Lower lobe of right lung (tissue), 2 donors: ENCODE measurements at places on chromosomes 2 and 18. TPM values are rescaled to one million over a fixed set of nuclear protein-coding genes. Genes with fewer than 3 reads are reported as not detected.

The TMEM37 gene
- total RNA-seq: 21.7 TPM

- DNase-seq: no peak
Observed at GRCh38 chr18:5951515-5952091, 56.3 kb upstream of the TMEM200C start.

The LIPG gene
- 3.7 TPM for total RNA-seq

DNA sequence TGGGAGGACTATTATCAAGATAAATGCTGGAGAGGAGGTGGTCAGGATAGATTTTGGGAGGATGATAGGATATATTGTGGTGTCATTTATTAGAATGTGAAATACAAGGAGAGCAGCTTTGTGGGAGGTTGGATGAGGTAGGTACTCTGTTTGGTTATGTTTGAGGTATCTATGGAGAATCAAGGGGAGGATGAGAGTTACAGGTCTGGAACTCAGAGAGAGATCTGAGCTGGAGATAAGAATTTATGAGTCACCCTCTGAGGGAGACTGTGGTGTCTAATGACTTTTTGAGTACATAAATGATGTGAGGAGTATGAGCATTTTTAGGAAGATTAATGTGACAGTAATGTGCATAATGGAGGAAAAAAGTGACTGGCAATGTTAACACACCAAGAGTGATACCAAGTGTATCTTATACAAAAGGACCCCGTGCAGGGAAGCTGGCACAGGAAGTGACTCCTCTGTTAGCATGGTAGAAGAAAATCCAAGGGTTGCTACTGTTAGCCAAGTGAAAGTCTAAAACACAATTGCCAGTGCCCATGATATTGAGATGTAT, 48.2 kb downstream of the CRIM1 start:
- no peak for DNase-seq

DNA sequence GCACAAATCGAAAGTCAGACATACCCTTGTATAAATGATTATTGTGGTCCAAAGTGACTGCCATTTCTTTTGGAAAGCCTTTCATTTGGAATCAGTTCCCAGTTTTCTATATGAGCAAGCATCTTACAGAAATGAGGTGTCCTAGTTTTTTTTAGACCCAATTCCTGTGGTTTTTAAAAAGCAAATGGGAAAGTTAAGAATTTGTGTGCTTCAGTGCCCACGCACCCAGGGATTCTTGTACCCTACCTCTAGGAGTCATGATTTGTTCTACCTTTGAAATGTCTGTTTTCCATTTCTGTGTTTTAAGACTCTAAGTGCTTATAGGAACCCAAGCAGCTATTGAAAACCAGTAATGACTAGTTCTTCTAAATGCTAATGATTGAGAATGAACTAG, 218.1 kb downstream of the CAMKMT start:
- no peak for DNase-seq

DNA sequence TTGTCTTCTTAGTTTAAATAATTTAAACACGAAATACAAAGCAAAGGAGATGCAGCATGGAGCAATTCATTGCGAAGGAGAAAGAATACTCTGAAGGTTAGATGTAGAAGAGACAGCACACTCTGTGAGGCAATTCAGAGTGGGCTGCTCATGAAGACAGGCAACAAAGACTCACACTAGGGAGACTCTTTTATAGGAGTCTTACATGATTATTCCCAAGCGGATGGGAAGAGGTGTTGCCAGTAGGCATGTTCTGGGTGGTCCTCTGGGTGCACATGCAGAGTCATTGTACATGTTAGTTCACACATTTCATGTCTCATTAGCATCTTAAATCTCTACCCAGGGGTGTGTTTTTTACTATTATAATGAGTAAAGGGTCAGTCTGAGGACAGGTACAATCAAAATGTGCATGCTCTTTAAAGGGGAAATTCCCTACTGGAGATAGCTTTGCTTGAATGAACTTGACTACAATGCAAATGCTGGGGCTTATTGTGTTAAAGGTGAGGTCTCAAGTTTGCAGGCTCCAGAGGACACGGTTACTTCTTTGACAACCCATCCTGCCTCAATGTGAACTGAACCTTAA, 275.5 kb downstream of the CDH19 start:
- DNase-seq: no peak

DNA sequence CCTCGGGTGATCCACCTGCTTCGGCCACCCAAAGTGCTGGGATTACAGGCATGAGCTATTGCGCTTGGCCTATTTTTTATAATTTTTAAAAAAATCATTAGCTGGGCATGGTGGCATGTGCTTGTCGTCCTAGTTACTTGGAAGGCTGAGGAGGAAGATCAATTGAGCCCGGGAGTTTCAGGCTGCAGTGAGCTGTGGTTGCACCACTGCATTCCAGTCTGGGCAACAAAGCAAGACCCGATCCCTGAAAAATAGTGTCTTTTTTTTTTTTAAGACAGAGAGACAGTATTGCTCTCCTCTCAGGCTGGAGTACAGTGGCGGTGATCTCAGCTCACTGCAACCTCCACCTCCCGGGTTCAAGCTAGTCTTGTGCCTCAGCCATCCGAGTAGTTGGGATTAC, 4.8 kb downstream of the SSB start:
- no peak for DNase-seq

The PIEZO2 gene
- total RNA-seq: 11.1 TPM

DNA sequence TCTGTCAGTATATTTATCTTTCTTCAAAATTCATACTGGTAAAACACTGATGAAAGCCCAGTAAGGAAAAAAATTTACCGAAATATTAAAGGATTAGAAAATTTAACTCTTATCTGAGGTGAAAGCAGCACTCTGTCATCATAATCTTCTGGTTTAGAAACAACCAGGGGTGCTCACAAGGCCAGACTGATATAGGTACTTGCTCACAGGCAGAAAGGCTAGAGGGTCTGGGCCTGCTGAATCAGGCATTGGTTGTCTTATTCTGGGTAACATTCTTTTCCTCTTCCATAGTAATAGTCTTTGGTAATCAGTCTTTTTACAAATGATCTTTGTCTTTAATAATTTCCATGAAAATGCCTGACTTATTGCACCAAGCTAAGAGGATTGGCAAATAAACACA, 221.4 kb upstream of the TFPI start:
- DNase-seq: no peak

The MYO3B gene
- total RNA-seq: not detected

GRCh38 chr2:54758951-54759350, 35.5 kb downstream of the EML6 start:
- DNase-seq: no peak

- DNase-seq: peak; percentile 77
Observed at GRCh38 chr2:237510502-237511217, 23.6 kb downstream of the MLPH start.

The HOXD13 gene
- total RNA-seq: not detected

DNA sequence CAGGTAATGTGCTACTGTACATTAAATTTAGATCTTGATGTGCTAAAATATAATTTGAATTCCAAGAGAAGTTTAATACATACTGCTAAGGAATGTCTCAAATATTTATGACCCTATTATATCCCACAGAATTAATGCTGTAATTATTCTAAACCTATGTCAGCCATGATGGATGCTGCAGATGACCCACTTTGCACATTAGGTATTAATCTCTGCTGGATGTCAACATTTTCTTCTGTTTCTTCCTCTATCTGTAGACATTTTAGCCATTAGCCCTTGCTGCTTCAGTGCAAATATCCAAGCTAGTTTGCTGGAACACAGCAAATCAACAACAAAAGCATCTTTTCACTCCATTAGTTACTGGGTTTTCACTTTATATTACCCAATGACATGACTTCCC, 164.6 kb downstream of the CDH2 start:
- no peak for DNase-seq

The SLC35F5 gene
- 70.4 TPM for total RNA-seq

The VAMP5 gene
- total RNA-seq: 87.0 TPM

- no peak for DNase-seq
Observed at GRCh38 chr18:74140582-74140981, 7.1 kb downstream of the FBXO15 start.

DNA sequence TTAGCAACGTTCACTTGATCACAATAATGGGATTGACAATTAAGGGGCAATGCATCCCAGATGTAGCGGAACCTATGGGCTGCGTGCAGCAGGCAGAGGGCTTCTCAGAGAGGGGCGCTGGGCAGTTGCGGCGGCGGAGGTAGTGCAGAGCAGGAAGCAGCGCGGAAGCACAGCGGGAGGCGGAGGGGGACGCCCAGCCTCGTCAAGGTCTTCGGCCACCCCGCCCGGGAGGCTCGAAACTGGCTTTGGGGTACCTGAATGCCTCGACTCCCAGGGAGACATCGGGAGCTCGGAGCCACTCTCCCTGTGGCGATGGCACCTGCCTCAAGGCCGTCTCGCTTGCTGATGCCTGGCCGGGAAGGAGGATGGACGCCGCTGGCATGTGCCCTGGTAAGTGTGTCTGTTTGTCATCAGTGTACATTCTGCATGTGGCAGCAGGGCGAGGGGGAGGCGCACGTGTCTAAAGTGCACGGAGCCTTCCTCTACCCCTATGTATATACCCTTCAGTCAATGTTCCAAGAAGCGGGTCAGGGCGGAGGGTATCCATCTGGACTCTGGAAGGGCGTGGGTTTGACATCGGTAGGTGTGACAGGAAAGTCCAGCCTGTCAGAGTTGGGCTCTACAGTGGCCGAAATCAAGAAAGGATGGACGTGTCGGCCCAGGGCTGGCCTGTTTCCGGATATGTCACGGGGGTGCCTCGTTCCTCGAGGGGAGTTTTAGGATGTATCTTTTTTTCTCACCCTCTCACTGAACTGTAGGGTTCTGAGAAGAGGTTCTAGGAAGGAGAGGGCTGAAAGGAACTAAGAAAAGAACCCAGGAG, 7.5 kb upstream of the SP9 start:
- no peak for DNase-seq
